ENCODE measurements at places on chromosomes 6 and 20.

DNA sequence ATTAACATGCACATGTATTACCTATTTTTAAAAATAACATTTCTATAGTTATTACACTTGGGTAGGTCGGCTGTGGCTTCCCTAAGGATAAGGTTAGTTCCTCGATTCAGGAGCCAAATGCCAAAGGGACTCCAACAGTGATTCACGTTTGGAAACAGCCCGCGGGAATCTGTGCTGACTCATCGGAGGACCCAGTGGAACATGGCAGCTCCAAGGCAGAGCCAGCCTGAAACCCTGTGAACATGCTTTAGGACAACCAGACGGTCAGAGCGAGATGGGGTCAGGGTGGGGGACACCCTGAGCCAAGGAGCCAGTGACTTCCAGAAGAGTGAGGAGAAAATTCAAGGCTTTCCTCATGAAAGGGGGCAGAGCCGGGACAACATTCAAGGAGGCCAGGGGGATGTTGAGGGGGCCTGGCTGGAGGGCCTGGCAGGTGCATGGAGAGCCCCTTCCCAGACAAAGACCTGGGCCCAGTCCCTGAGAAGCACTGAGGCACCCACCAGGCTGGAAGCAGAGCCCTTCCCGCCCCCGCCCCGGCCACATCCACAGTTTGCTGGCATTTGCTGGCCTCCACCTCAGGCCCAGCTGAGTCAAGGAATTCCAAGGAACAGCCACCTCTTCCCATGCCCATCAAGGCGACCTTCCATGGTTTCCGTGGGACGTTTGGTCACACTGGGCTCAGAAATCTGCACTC is 133.2 kb downstream of the SNX5 start:
- no peak for DNase-seq

- DNase-seq, result no peak
Measured at GRCh38 chr6:15905488-15906419, 223.1 kb upstream of the MYLIP start.

DNA sequence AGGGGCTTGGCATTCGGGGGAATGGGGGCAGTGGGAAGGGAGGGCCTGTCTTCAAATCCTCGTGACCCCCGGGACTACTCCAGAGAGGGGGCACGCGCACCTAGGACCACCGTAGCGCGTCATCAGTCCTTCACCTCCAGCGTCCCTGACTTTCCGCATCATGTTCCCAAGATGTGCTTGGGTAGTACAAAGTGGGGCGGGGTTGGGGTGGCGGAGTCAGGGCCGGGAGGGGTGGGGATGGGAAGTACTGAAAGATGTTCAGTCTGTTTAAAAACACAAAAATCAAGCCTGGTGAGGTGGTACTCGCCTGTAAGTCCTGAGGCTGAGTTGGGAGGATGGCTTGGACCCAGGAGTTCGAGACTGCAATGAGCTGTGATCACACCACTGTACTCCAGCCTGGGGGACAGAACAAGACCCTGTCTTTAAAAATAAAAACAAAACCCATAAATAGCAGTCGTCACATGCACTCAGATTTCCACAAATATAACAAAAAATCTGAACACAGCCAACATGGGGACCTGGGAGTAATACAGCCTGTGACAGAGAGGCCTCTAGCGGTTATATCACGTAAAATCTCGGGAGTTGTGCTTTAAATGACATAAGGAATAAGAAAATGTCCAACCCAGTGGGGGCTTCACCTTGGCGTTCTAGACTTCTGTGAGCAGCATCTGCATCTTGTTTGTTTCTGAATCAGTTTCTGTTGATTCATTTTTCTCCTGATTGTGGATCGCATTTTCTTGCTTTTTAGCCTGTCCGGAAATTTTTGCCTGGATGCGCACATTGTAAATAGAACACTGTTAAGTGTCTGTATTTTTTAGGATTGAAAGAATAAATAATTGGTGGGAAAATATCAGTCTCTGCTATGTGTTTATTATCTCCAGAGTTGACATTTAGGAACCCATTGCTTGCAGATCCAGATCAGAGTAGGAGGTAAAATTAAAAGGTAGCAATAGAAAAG is 698 bp upstream of the LRP11 start:
- peak; percentile 25 for DNase-seq

- DNase-seq, result no peak
Measured at GRCh38 chr6:43089467-43089866, 13.4 kb downstream of the PTK7 start.

GRCh38 chr20:19807946-19808330 is 49.9 kb downstream of the RIN2 start:
- DNase-seq, result no peak
